ENCODE measurements at places on chromosomes 11 and 22.

GRCh38 chr11:1753929-1754305 lies 3.5 kb upstream of the IFITM10 start:
- no peak for DNase-seq

- no peak for DNase-seq
Observed at GRCh38 chr11:62435846-62436660, 17.2 kb downstream of the SCGB1A1 start.

DNA sequence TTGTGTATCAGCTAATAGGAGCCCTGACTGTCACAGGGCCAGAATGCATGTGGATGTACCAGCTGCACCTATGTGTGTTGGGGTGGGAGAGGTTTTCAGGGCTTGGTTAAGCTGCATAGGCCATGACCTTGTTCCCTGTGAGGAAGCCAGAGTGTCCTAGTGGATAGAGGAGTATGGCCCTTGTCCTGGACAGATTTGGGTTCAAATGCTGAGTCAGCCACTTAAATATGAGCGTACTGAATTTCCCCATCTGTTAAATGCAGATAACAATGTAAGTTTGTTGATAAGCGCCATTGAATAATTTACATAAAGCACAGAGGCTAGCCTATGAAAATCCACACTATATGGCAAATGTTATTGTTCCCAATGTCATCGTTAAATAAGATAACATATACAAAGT lies 74.4 kb downstream of the PANX1 start:
- DNase-seq = no peak

GRCh38 chr11:106077609-106078455 lies at the start of gene AASDHPPT:
AASDHPPT (plus strand) TSS chr11:106077662; CDS start chr11:106077711, 49 bp downstream.
- DNase-seq = peak; percentile 49

DNA sequence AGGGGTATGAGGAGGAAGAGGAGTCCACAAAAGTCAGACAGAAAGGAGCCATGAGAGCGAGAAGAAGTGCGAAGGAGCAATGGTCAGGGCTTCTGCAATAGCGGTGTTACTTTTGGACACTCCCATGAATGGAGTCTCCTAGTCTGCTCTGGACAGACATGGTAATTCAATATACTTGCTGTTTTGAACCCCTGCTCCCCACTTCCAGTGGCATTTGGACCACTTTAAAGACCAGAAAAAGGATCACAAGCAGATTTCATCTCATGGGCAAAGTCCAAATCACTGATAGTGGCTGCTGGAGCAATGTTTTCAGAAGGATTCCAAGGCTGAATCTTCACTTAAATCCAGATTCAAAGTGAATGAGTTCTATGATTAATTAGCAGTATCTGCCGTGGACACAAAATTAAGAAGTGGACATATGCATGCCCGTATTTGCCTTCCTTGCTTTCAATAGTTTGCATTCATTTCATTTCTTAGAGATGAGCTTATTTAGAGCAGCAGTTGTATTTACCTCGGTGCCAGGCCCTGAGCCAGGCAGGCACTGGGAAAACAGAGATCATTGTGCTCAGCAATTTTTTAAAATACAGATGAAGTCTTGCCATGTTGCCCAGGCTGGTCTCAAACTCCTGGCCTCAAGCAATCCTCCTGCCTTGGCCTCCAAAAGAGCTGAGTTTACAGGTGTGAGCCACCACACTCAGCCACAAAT lies 72.0 kb downstream of the SLC1A2 start:
- DNase-seq = no peak

- peak; percentile 21 for DNase-seq
Observed at GRCh38 chr22:35660291-35661127, 12.3 kb downstream of the APOL6 start.

DNA sequence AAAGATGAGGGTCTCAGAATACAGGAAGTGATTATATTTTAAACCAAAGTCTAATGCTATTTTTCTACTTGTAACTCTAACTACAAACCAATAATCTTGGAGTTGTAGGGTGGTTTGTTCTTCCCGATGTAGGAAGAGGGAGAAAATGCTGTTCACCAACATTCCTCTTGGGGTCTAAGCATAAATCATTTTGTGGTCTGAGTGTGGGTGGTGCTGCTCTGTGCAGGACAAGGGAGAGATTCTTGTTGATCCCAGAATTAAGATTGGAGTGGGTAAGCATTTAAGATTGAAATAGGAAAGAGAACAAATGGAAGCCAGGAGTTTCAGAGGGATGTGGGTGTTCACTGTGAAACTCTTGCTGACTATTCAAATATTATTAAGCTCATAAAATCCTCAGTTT lies 38.6 kb upstream of the MMP13 start:
- DNase-seq = no peak

DNA sequence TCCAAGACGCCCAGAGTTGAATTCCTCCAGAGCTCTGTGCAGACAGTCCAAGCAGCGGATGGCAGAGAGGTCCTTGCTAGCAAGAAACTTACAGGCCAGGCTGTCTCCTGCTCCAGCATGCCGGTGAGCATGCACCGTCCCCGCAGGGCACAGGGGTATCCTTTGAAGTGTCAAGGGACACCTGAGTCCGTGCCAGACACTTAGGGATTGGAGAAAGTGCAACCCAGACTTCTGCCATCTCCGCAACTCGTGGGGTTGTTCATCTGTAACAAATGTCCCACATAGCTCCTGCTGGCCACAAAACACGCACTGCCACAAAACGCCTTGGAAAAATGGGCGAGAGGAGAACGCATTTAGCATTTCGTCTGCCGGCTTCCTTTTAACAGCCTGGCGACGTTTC lies 13.3 kb downstream of the TSPO start:
- DNase-seq = peak; percentile 26

DNA sequence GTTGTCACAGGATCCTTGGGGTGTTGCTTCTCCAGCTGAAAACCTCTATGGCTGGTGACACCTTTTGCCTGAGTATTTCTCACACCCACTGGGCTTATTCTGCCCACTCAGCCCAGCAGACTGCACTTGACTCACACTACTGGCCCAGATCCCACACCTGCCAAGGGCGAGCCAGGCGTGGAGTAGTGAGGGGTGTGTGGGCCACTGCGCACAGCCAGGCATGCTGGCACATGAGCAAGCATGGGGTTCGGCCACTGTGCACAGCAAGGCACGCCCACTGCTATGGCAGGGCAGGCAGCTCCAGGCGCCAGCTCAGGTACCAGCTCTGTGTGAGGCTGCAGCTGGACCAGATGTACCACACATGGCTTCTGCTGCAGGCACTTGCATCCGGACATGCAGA lies 116.5 kb upstream of the MTNR1B start:
- no peak for DNase-seq

GRCh38 chr22:45840483-45840882 lies 136.5 kb downstream of the WNT7B start:
- no peak for DNase-seq

DNA sequence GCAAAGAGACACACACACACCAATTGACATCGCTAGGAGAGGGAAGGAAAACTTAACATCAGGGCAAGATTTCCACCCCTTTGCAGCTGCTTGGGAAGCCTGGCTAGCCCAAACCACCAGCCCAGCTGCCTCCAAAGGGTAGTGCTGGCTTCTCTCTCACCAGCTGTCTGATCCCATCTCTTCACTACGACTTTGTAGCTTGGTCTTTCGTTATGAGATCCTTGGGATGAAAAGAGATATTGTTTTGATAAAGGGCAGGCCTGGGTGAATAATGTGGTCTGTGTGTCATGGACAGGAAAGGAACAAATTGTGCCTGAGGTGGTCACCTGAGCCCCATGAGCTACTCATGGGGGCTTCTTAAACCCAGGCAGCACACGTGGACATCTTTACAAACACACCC lies 101.9 kb downstream of the ARL14EP start:
- DNase-seq = no peak

DNA sequence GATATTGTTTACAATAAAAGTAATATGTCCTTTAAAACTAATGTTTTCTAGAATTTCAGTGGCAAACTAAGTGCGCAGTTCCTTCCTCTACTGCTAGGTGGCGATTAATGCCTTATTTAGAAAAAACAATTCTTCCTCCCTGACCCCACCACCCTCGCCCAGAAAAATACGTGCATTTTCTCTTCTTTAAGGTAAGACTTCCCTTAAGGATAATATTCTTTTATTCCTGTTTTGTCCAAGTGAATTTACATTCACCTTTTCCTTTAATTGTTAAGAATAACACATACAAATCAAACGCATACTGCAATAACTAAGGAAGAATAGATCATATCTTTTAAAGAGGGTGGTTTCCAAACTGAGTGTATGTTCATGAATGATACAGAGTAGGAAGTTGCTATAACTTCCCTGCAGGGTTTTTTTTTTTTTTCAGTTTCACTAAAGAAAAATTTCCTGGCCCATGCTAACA lies 17.0 kb upstream of the PSMA1 start:
- peak; percentile 56 for DNase-seq

DNA sequence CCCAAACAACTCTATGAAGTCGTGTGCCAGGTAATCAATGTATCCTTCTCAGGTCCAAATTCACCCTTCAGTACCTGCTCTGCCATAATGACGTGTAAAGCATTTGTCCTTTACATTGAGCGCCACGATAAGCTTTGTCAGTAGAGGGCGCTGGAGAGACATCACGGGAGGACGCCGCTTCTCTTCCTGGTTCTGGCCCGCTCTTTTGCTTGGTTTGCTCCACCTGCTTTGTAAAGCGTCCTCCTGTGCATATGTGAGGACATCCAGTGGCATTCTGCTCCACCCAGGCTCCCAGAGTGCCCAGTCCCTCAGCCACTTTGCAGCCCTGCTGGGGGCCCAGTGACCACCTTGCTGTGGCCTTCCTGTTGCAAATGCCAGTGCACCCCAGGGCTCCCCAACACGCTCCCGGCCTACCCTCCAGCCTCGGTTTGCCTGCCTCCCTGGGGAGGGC lies 61.1 kb downstream of the WT1 start:
- DNase-seq = peak; percentile 64

DNA sequence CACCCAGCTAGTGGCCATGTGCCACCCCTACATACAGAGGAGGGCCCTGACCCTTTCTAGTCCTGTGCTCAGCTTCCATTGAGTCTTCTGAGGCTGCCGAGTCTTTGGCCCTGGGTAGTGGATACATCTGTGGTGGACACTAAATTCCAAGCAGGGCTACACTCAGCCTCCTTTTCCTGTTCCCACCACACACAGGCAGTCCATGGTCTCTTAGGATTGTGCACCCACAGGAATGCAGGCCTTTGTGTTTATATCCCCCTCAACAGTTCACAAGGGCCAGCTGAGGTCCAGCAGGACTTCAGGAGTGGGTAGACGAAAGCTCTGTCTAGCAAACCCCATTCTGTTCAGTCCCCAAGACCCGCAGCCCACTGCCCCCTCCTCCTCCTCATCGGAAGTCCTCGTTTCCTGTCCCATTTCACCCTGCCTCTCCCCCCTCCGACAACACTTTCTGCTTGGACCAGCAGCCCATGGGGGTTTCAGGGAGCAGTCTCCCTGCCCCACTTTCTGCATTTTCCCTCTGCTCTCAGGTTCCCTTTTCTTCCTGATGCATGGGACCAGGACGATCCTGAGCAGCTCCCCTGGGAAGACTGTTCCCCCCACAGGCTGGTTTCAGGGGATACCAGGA lies 91.8 kb downstream of the SWAP70 start:
- peak; percentile 76 for DNase-seq

DNA sequence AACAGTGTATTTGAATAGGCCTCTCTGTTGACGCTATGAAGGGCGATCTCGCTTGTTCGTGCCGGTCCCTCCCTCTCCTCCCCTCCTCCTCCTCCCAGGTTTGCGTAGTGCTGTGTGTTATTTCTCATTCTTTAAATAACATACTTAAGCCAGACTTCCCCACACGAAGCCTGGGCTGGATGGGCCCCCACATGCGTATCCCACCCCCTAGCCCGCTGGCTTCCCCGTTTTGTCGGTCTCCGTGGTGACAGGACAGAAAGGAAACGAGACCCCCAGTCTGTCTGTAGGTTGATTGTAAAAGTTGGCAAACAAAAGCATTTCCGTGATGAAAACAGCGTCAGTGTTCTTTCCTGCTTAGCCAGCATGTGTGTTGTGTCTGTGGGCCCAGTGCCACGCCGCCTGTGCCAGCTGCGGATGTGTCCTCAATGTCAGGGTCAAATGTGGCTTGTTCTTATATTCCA lies 27.3 kb downstream of the FAM118A start:
- DNase-seq = peak; percentile 99

GRCh38 chr11:79011357-79011756 lies 429.5 kb downstream of the TENM4 start:
- DNase-seq = no peak

- DNase-seq = no peak
Observed at GRCh38 chr11:124473476-124473875, 28.0 kb upstream of the OR8B8 start.

GRCh38 chr22:42797011-42797410 lies 60.1 kb downstream of the ARFGAP3 start:
- DNase-seq = peak; percentile 54

DNA sequence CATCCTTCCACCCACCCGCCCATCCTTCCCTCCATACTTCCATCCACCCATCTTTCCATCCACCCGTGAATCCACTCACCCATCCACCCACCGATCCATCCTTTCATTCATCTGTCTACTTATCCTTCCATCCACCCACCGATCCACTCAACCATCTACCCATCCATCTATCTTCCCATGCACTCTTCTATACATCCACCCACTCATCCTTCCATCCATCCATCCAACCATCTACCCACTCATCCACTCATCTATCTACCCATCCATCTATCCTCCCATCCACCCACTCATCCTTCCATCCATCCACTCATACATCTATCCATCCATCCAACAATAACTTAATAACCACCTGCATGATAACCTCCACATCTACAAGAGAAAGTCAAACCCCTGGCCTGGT lies 47.3 kb downstream of the WNT7B start:
- no peak for DNase-seq

DNA sequence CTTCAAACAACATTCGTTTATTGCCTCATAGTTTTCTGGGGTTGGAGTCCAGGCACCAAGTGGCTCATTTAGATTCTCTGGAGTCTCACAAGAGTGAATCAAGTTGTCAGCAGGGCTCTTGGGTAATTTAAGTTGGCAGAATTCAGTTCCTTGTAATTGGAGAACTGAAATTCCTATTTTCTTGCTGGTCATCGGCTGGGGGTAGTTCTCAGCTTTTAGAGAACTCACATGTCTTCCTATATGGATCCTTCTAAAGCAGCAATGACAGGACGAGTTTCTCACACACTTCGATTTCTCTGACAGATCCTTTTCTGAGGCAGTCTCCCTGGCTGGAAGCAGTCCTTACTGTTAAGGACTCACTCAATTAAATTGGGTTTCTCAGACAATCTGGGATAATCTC lies 17.3 kb upstream of the OOSP4B start:
- no peak for DNase-seq

DNA sequence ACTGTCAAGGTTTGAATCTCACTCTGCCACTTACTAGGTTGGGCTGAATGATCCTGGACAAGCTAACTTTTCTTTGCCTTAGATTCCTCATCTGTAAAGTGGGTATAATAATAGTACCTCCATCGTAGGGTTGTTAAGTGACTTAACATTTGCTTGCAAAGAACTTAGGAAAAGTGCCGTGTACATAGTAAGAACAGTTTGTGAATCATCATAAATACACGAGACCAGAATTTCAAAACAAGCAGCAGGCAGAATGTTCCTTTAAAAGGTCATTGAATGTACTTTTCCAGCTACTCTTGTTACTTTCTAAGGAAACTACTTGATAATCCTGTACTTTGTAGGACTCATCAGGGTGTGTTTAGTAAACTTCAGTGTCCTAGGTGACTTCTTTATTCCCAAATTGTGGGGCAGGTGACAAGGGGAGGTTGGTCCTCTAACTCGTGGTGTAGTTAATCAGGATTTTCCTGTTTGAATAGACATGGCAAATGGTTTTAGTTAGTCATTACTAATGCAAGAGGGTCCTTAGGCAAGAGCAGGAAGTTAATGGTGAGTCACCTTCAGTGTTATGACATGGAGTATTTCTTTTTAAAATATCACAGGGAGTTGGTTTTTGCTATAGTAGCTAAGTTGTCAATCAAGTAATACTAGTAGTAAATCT lies 67.9 kb downstream of the YAP1 start:
- peak; percentile 80 for DNase-seq
